Erythroblast (primary cell): ENCODE measurements at places on chromosomes 6 and 20.

GRCh38 chr6:14316651-14317386, 199.2 kb downstream of the CD83 start:
- no peak for DNase-seq

DNA sequence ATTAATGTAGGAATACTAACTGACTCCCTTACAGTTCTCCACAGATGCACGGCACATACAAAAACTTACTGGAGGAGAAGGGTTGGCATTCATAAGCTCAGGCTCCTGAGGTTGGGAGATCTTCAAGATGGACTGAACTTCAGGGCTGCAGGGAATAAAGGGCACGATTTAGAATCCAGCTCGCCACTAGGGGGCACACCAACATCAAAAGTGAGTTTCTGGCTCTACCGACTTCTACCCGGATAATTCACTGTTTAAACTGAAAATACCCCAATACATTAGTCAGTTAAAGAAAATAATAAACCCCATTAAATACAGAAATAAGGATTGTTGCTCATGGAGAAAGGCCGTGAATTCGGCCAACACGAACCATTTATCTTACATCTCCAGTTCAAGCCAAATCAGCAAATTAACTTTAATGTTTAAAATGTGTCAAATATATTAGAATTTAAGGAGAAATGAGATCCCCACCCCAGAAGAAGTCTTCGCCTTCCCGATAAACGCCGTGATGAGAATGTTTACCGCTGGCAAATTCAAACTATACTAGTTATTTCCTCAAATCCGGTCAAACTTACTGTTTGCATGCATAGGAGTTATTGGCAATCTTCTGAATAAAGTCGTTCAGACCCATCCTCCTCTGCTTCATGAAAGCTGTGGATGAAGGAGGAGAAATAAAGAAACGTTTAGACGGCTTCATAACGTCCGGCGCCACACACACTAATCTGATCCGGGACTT, 121.7 kb upstream of the SLC2A12 start:
- DNase-seq: peak; percentile 90

DNA sequence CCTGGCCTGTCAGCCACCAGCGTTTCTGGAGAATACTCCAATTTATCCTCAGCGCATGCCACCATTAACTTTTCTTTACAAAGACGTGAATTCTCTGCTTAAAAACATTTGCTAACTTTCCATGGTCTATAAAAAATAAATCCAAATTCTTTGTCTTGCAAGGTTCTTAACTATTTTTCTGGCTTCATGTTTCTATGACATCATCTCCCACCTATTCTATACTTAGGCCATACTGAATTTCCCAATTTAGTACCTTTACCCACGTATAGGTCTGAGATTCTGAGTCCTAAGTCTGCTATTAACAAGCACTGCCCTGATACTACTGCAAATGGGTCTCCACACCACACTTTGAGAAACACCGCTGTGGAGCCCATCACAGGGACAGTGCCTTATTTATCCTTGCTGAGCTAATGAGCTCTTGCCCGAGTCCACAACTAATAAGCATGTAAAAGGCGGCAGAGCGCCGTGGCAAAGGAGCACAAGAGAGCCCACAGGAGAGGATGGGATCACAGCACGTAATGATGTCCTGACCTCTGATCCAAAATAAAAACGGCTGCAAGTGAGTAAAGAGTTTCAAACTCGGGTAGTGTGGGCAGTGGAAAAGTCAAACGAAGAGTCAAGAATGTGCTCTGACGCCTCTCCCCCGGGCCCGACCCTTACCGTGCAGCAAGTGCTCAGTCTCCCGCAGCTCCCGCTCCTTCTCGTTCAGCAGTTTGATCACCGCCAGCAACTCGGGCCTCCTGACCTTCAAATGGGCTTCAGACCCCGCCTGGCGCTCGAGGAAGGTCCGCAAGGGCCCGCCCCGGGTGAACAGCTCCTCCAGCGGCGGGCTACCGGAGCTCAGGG, 519 bp downstream of the MTRF1L start:
- peak; percentile 72 for DNase-seq

DNA sequence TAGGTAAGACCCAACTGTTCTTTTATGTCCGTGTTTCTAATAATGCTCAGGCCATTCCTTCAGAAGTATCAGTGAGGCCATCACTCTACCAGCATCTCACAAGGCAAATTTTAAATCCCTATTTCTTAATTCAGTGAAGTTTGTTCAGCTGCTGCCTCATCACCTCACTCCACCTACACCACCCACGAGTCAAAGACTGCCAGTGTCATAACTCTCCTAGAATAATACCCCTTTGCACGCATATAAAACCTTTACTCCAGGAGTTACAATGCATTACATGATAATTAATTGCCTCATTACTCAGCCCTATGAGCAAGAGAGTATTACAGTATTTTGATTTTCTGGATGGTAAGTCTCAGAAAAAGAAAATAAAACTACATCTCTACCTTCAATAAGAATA, 793.6 kb downstream of the TFAP2A start:
- no peak for DNase-seq

GRCh38 chr20:2820084-2820895, 4.1 kb downstream of the TMEM239 start:
- DNase-seq: no peak

GRCh38 chr20:51354191-51354768, 188.2 kb downstream of the NFATC2 start:
- no peak for DNase-seq

- no peak for DNase-seq
Measured at GRCh38 chr20:37385659-37386504, 39.9 kb downstream of the SRC start.

- no peak for DNase-seq
Measured at GRCh38 chr6:85000001-85000400, 235.6 kb upstream of the TBX18 start.

- DNase-seq: no peak
Measured at GRCh38 chr6:137352859-137353258, 133.7 kb upstream of the IFNGR1 start.

DNA sequence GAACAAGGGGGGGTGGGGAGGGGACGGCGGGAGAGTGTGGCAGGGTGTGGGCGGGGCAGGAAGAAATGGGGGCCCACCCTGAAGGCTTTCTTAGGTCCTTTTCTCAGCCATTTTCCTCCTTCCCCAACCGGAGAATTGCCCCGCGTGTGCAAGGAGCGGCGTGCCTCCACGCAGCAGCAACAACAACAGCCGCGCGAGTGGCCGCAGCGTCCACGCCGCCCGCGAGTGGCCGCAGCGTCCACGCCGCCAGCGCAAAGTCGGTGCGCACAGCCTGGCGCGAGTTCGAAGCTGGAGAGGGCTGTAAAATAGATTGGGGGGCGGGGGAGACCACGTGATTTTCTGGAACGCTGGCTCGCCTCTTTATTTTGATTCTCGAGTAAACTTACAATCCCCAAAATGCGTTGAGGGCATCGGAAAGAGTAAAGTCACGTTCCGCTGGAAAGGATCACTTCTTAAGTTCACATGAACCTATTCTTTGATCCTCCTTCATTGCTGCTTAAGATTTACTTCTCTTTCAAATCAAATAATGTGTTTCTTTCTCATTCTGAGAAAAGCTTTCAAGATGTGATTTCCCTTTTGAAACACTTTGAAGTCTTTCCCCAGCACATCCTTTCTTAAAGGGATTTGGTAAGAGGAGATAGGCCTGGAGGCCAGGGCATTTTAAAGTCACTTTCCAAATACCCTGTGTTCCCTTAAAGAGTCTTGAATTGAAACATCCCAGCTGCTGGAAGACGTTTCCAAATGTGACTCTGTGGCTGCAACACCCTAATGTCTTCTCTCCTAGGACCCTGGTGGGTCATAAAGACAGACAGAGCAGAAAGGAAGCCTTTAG, 66.7 kb upstream of the ZNF217 start:
- DNase-seq: peak; percentile 21

DNA sequence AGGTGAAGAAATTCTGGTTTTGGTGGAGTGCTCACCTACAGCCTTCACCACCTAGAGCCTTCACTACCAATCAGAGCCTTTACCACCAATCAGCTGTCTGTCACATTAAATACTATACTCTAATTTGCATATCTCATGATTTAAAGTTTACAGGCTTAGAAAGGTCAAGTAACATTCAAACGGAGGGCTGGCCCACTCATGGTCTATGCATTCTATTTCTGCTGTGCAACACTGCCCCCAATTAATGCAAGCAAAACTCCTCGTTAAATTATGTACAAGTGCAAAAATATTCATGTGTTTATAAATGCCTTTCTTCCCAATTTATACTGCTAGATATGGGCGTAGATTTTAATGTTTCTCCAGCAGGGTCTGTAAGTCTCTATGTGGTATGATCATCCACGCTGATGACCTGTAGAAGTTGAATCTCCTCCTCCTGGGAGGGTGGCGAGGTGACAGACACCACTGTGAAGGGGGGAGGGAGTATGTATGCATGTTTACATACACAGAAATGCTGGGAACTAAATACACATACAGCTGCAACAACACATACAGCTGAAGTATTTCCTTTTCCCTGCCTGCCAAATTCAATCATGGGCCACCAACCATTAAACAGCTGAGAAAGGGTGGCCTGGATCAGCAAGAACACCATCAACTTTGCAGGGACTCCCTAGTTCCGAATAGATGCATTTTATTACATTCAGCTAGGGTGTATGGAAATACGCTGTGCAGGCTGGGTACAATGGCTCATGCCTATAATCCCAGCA, 13.1 kb downstream of the RRAGD start:
- DNase-seq: no peak
